PC-3 (cell line): ENCODE measurements at places on chromosomes 16 and 17. TPM values are rescaled to one million over a fixed set of nuclear protein-coding genes. Genes with fewer than 3 reads are reported as not detected.

GRCh38 chr16:2971985-2972784 lies 3.0 kb downstream of the PAQR4 start:
- H3K4me3 ChIP-seq = no peak overlapping the region
- H3K27ac ChIP-seq = no peak overlapping the region
- no peaks in the 10 kb centered on the region for H3K27me3 ChIP-seq
- peaks cover 6% of the 10 kb centered on the region; the same call in 1 of the 2 replicates for H3K36me3 ChIP-seq
- H3K4me1 ChIP-seq = peaks cover 16% of the 10 kb centered on the region; the same call in 1 of the 2 replicates

DNA sequence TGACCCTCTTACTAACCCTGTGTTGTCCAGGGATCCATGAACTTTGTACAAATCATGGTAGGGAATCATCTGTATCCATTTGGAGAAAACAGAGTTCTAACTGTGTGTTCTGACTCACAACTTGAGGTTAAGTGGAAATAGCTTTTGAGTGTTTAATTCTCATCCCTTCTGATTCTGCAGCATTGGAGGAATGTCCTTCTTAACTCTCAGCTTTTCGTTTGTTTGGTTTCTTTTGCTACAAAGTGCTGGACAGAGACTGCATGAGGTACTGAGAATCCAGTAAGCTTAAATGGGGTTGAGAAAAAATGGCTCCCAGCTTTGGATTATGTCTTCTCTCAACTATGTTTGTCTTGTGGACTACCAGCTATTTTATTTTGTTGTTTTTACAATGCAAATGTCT lies 352.1 kb upstream of the KIF2B start:
- DNase-seq = no peak
- H3K27me3 ChIP-seq = no peaks in the 10 kb centered on the region
- H3K36me3 ChIP-seq = no peaks in the 10 kb centered on the region
- no peaks in the 10 kb centered on the region for H3K4me1 ChIP-seq

GRCh38 chr16:4005731-4006130 lies 110.5 kb downstream of the ADCY9 start:
- no peaks in the 10 kb centered on the region for H3K36me3 ChIP-seq
- no peak for DNase-seq
- H3K27ac ChIP-seq = no peak overlapping the region
- no peak overlapping the region for H3K4me3 ChIP-seq

- H3K4me1 ChIP-seq = peaks cover 3% of the 10 kb centered on the region; the same call in 1 of the 2 replicates
- no peak for DNase-seq
- H3K27me3 ChIP-seq = peaks cover 17% of the 10 kb centered on the region
- H3K27ac ChIP-seq = no peak overlapping the region
These were observed 1.3 kb downstream of the SAMD14 start for GRCh38 chr17:50128441-50129352.

GRCh38 chr16:22313876-22314470 lies 16.8 kb downstream of the POLR3E start:
- H3K4me1 ChIP-seq = no peaks in the 10 kb centered on the region
- peaks cover 18% of the 10 kb centered on the region for H3K36me3 ChIP-seq
- H3K27ac ChIP-seq = no peak overlapping the region
- H3K4me3 ChIP-seq = no peak overlapping the region
- H3K27me3 ChIP-seq = no peaks in the 10 kb centered on the region

DNA sequence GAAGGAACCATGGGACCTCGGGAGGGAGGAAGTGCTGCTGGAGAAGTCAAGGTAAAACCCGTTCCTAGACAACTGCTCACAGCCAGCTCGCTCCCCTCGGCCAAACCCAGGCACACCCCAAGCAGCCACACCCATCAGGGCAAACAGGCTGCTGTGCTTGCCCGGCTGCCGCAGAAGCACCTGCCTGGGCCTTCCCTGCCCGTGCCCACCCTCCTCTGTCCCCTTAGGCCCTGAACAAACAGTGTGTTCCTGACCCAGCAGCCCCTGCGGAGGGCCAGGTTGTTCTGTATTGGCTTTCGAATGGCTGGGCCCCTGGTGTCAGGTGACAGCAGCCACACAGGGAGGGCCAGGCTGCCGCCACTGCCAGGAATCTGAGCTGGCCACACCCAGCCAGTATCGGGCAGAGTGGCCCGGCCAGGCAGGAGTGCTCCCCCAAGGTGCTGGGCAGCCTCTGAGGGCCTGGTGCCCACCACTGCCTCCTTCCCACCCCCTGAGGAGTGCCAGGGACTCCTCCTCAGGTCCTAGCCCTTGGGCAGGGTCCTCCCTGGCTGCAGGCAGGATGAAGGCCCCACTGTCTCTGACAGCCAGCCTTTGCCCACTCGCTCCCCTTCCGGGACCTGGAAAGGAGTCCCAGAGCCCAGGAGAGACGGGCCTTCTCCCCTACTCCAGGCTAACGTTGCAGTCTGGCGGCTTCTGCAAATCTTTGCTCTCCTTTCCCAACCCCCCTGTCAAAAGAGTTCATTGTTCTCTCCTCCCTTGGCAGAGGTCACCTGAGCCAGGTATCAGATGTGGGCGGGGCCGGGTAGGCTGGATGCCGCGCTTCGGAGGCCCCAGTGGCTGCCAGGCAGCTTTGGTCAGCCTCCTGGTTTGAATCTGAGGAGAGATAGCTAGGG lies 24.0 kb downstream of the LLGL2 start:
- H3K36me3 ChIP-seq = no peaks in the 10 kb centered on the region
- DNase-seq = peak; percentile 96
- H3K27me3 ChIP-seq = no peaks in the 10 kb centered on the region
- peak overlapping the region; percentile 98 for H3K27ac ChIP-seq

- H3K4me1 ChIP-seq = no peaks in the 10 kb centered on the region
- no peaks in the 10 kb centered on the region for H3K27me3 ChIP-seq
- no peak overlapping the region for H3K4me3 ChIP-seq
These were observed 592.3 kb downstream of the TMEM114 start for GRCh38 chr16:7997966-7998365.

DNA sequence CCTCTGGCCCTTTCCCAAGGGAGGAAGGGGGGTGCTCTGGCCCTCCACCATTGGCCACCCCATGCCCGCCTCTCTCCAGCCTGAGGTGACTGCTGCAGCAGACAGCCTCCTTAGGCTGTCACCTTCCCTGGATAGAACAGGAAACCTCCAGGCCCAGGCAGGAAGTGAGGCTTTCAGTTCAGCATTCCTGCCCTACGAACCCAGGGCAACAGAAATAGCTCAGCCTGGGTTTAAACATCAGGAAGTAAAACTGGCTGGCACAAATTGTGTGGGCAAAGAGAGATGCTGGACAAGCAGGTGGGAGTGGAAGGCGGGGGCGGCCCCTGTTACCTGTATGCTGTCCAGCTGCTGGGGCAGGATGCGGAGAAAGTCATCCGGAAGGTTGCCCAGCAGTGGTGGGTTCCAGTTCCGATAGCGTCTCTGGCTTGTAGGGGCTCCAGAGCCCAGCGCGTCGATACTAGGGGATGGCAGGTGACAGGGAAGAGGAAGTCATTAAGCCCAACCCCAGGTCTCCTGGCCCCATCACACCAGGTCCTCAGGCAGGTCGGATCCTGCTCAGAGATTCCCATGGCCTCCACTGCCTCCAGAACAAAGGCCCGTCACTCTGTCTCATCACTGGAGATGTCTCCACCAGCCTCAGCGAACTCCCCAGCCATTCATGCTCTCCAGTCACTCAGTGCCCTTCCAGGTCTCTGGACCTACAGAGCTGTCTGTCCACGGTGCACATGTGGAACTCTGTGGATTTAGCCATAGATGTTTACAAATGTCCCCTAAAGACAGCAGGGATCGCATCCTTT lies 23.6 kb upstream of the MRPS23 start:
- no peak overlapping the region for H3K4me3 ChIP-seq
- H3K27ac ChIP-seq = no peak overlapping the region
- H3K4me1 ChIP-seq = peaks cover 71% of the 10 kb centered on the region
- H3K36me3 ChIP-seq = peaks cover 26% of the 10 kb centered on the region

DNA sequence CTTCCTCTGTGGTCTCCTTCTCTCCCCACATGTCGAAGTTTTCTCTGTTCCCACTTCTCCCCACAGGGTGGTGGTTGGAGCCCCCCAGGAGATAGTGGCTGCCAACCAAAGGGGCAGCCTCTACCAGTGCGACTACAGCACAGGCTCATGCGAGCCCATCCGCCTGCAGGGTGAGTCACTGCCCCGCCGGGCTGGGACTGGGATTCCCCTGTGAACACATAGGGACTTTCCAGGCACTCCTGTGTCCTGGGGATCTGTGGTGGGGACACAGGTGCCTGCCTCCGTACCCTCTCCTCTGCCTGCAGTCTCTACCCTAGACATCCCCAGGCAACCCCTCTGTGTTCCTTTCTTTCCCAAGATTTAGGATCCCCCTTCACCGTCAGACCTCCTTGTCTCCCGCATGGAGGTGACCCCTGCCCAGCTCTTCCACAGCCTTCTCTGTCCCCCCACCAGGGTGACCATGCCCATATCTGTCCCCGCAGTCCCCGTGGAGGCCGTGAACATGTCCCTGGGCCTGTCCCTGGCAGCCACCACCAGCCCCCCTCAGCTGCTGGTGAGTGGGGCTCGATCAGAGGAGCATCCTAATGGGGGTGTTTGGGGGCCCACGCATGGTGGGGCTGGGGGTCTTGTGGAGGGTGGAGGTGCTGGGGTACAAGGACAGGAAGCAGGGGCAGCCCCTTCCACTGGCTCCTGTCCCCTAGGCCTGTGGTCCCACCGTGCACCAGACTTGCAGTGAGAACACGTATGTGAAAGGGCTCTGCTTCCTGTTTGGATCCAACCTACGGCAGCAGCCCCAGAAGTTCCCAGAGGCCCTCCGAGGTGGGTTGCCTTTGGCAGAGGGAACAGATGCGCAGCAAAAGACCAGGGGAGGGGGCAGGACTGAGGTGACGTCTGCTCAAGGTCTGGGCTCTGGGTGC lies 5.8 kb downstream of the ITGAM start:
- no peak overlapping the region for H3K4me3 ChIP-seq
- no peak overlapping the region for H3K27ac ChIP-seq
- H3K36me3 ChIP-seq = no peaks in the 10 kb centered on the region
- DNase-seq = peak; percentile 46

- H3K36me3 ChIP-seq = no peaks in the 10 kb centered on the region
- 0 out of 2 replicates have a peak, but pooled peaks cover 14% of the 10 kb centered on the region for H3K27me3 ChIP-seq
- H3K4me1 ChIP-seq = no peaks in the 10 kb centered on the region
- H3K27ac ChIP-seq = no peak overlapping the region
These were observed 67.1 kb downstream of the PRKCB start for GRCh38 chr16:23902748-23903414.

- no peaks in the 10 kb centered on the region for H3K27me3 ChIP-seq
- H3K4me1 ChIP-seq = peaks cover 36% of the 10 kb centered on the region
- DNase-seq = peak; percentile 85
- H3K27ac ChIP-seq = peak overlapping the region; percentile 74
These were observed 112.5 kb downstream of the WWOX start for GRCh38 chr16:78211946-78212345.

DNA sequence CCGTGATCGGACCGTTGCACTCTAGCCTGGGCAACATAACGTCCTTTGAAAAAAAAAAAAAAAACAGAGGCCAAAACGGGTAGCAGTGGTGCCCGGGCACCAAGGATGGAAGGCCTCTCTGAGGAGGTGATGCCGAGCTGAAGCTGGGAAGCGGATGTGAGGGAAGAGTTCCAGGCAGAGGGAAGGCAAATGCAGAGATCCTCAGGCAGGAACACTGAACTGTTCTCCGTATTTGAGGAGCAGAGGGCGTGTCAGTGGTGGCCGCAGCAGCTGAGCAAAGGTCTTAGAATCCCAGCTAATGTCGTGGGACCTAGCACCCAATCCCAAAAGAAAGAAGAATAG lies 656 bp upstream of the KCTD13 start:
- peak; percentile 19 for DNase-seq
- peaks cover 15% of the 10 kb centered on the region; the same call in 1 of the 2 replicates for H3K4me1 ChIP-seq
- peak overlapping the region; percentile 62 for H3K27ac ChIP-seq

DNA sequence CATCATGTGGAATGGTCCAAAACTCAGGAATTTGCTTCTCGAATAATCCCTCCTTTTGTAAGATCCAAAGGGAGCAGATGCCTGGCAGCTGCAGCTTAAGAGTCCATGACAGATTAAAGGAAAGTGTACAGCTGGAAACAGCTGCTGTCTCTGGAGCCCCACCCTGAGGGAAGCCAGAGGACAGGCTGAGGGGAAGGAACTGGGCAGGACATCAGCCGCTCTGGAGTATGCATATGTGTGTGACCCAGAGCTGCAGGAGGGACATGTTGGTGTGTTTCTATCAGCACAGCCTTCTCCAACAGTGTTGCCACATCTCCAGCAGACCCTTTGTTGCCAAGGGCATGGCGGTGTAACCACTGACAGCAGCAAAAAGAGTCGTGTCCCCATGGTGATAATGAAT lies 46.2 kb downstream of the CYB561 start:
- H3K4me1 ChIP-seq = no peaks in the 10 kb centered on the region
- no peaks in the 10 kb centered on the region for H3K36me3 ChIP-seq
- no peak overlapping the region for H3K4me3 ChIP-seq
- no peaks in the 10 kb centered on the region for H3K27me3 ChIP-seq
- no peak for DNase-seq

DNA sequence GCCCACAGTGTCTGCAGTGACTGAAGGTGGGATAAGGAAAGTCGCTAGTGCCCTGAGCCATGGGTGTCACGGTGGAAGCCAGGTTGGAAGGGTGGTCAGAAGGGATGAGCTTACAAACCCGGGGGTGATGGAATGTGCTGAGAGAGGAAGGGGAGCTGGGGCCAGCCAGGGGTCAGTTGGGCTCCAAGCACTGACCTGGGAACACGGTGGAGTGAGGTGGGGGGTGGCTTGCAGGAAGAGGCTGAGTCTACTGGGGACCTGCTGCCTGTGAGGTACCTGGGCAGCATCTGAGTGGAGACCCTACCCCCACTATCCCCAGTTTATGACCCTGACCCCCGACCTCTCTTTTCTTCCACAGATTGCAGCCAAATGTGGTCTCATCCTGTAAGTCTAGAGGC lies 3.1 kb downstream of the TMEM92 start:
- H3K27ac ChIP-seq = peak overlapping the region; percentile 63
- no peaks in the 10 kb centered on the region for H3K27me3 ChIP-seq
- H3K4me1 ChIP-seq = peaks cover 63% of the 10 kb centered on the region
- no peak for DNase-seq

DNA sequence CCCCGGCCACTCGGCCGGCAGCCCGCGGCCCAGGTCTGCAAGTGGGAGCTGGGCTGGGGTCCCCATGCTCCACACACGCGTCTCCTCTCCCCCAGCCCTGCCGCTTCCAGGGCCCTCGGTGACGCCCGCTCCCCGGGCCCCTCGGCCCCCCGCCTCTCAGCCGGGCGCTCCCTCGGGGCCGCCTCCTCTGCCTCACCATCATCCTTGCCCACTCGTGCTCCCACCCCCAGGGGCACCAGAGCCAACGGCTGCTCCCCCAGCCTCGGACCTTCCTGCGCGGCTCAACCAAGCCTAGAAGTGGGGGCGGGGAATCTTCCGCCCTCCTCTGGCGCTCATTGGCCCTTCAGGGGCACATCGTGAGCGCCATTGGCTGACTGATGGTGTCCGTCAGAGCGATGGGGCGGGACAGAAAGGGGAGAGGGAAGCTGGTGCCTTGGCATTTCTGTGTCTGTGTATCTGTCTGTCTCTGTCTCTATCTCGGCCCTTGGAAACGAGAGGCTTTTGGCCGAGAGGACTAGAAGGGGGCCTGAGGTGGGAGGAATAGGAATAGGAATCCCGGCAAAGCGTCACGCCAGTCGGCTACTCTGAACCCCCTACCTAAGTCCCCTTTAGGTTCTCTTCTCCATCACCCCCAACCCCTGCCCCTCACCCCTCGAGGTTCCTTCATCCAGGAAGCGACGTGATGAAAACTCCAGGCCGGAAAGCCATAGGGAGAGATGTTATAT lies 88.9 kb downstream of the CDC27 start:
- no peaks in the 10 kb centered on the region for H3K36me3 ChIP-seq
- H3K27me3 ChIP-seq = no peaks in the 10 kb centered on the region
- peak overlapping the region; percentile 94 for H3K4me3 ChIP-seq
- peak; percentile 97 for DNase-seq

Gene ITPRIPL2
- 21.6 and 31.5 TPM in 2 replicates for total RNA-seq

Gene TBX2
- total RNA-seq = 7.1 and 8.5 TPM in 2 replicates

Gene TNFRSF17
- not detected in 2 replicates for total RNA-seq

Gene KRTAP9-2
- not detected in 2 replicates for total RNA-seq

Gene PRM1
- not detected in 2 replicates for total RNA-seq

Gene SMIM5
- total RNA-seq = 2.3 and 4.3 TPM in 2 replicates
